ENCODE measurements at places on chromosomes 13 and 19.

DNA sequence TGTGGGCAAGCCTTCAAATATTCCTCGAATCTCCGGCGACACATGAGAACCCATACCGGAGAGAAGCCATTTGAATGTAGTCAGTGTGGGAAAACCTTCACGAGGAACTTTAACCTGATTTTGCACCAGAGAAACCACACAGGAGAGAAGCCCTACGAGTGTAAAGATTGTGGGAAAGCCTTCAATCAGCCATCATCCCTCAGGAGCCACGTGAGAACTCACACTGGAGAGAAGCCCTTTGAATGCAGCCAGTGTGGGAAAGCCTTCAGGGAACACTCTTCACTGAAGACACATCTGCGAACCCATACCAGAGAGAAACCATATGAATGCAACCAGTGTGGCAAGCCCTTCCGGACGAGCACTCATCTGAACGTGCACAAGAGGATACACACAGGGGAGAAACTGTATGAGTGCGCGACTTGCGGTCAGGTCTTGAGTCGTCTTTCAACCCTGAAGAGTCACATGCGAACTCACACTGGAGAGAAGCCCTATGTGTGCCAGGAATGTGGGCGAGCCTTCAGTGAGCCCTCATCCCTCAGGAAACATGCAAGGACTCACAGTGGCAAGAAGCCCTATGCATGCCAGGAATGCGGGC lies 28.8 kb downstream of the ZNF333 start:
- no peak for DNase-seq

DNA sequence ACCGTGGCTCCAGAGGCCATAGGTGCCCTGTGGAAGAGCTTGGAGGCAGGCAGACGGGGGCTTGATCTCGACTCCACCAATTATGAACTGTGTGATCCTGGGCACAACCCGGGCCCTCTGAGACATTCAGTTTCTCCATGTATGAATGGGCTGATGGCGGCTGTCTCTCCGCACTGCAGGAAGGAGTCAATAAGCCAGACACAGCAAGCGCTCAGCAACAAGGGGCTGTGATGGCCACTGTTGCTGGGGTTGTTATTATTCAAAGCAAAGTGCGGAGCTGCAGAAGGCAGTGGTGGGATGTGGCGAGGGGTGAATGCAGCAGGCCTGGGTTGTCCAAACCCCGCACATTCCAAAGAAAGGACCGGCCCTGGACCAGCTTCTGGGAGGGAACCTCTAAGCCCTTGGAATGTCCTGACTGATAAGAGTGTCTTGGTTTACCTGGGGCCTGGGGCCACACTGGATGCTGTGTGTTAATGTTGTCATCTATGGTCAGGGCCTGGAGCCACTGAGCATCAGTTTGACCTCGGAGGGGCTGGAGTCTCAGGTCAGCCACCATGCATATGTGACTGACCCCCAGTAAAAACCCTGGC lies 8.3 kb downstream of the TMEM143 start:
- DNase-seq, result no peak

DNA sequence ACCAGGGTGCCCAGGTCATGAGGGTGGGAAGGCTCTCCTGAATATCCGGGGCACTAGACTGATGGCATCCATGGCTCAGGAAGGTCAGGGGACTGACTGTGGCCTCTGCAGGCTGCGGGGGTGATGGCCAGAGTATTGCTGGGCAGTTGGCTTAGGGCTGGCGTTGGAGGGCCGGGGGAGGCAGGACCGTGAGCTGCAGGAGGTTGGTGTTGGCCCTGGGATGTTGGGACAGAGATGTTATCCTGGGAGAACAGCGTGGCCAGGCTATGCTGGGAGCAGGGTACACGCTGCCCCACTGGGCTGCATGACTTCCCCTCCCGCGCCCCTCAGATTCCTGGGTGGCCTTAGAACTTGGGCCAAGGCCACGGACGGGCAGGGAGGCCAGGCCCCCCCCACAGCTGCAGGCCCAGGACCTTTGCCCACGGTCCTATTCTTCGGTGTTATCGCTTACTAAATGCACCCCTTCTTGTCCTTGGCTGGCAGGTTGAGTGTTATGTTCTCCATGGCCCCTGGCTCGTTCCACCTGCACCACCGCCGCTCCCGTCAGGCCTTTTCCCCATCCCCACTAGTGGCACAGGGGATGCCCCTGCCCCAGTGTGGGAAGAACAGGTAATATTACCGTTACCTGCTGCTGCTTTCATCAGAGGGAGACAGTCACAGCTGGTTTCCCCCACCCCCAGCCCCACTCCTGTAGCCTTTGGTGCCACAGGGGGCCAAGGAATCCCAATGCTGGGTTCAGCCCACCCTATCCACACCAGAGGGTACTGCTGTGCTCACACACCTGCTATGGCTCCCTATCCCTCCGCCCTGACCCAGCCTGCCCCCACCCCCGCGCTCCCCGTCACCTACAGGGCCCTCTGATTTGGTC lies 3.2 kb upstream of the ISYNA1 start:
- no peak for DNase-seq

- no peak for DNase-seq
These were observed 2.3 kb downstream of the ERF start for GRCh38 chr19:42252365-42253244.

GRCh38 chr13:92044351-92044750 lies 645.9 kb downstream of the GPC5 start:
- DNase-seq, result no peak

GRCh38 chr19:508204-509150 lies 1.2 kb downstream of the TPGS1 start:
- DNase-seq, result no peak

DNA sequence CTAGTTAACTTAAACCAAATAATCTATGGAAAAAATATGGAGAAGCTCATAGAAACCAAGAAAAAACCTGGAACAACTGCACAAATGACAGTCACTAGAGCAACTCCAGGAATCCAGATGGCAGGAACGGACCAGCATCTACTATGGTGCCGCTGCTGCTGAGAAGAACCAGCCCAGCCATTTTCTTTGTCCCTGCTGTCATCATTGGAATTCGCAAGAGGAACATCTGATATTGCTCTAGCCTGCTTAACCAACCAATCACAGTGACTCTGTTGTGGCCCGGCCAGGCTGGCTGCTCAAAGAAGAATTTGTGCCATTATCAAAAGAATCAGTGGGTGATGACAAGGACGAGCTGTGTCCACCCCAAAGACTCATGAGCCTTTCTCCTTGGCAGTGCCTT lies 33.1 kb upstream of the CEBPA start:
- no peak for DNase-seq

DNA sequence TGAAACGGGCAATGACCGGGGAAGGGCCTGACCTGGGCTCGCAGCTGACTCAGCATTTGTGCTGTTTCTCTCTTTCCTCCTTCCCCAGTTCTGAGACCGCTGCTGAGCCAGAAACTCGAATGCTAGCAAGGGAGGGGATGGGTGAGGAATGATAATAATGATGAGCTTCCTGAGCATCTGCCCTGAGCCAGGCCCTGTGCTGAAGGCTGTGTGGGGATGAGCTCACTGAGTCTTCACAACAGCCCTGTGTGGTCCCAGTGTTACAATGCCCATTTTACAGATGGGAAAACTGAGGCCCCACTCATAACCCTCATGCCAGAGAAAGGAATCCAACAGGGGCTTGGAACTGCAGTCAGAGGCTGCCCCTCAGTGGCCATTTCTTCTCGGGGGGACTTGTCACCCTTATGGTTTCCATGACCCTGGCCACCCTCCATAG lies 8.1 kb downstream of the SULT2B1 start:
- no peak for DNase-seq

DNA sequence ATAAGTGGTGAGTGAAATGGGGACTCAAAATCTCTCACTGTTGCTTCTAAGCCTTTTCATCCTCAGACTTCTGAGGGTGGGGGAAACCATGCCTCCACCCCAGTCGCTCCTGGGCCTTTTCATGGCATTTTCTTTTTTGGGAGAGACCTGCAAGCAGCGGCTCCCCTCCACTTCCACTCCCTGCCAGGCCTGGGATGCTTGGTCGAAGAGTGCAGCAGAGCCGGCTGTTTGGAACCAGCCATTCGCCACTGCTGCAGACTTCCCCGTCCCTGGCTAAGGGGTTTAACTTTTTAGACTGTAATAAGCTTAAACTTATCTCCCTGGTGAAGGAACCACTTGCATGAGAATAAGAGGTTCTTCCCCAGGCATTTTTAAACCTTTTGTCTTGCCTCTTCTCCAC lies 617.2 kb downstream of the PCDH9 start:
- no peak for DNase-seq

GRCh38 chr19:6286676-6287075 lies 6.9 kb upstream of the MLLT1 start:
- DNase-seq, result no peak

DNA sequence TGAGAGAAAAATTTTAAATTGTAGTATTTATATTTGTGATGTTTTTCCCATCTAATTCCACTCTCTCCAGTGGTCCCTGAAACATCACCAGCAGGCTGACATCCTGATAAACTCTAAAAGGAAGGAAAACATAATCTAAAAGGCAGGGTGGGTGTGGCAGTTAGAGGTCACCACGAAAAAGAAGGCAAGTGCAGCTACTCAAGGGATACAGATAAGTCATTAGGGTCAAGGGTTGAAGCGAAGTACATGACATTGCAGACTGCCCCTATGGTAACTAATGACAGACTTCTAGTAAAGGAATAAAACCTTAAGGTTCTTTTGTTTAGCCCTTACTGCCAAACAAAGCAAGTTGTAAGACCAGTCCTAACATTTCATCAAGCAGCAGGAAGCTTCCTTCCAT lies 6.0 kb upstream of the NEK3 start:
- no peak for DNase-seq

DNA sequence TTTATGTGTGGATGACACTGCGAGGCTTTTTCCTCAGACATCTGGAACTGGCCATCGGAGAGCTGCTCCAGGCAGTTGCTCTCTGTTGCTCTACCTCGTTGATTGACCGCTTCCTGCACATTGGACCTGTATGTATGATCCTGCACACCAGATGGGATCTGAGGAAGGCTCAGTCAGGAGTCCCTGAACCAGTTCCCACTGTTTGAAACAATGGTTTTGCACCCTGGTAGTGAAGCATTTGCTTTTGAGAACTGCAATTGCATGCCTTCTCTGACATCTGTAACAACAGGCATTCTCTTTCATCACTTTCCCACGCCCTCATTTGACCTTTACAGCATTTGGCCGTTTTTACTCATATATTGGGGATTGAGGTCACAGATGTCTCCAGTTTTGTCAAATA lies 61.1 kb upstream of the NPAS1 start:
- no peak for DNase-seq

DNA sequence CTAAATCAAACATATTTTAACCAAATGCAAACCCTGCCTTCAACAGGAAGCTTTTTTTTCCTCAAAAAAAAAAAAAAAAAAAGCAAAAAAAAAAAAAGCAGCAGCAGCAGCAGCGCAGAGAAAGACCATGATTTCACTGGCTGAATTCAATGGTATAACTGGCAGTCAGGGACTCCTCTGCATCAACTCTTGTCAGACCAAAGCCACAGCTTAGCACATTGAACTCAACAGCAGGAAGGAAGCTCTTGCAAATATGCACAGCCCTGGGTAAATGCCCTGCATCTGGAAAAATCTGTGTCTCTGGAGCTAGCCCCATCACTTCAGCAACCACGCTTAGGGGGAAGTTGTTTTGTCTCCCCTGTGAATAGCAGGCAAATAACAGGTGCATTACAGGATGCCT lies 17.6 kb upstream of the DHRS12 start:
- DNase-seq, result no peak

DNA sequence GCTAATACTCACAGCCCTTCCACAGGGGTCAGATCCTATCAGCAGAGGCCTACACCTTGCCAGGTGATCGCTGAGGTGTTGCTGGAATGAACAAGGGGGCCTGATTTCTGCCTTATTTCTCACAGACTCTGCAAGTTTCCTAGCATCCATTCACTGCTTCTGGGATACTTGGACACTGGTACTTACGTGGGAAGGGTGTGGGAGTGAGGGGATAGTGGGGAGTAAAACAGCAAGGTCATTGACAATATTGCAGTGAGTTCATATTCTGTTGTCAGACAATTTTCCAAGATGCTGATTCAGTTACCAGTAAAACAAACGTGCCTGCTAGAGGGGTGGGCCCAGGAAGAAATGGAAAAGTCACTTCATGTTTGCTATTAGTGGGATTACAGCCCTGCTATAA lies 276.5 kb downstream of the SHISA2 start:
- no peak for DNase-seq

GRCh38 chr13:94415500-94416237 lies 63.8 kb downstream of the DCT start:
- DNase-seq, result no peak

GRCh38 chr13:109630271-109630670 lies 156.1 kb downstream of the IRS2 start:
- DNase-seq, result no peak

- DNase-seq, result no peak
These were observed 377.0 kb downstream of the DLEU7 start for GRCh38 chr13:50466456-50466855.

GRCh38 chr13:102580552-102581169 lies 16.1 kb upstream of the TPP2 start:
- DNase-seq, result peak; percentile 23

DNA sequence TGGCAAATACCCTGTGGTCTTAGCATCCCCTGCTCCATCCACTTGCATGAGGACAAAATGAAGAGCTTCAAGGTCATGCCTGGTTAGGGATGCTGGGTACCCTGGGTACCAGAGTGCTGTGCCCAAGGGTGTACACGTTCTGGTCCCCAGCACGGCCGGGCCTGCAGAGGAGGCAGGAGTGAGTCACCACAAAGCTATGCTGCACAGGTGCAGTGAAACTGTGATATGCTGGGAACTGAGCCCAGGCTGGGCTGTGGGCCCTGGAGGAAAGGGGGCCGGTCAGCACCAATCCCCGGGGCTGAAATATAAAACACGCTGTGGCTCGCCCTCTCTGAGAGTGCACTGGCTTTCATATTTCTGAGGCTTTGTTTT lies 95.1 kb downstream of the TSHZ3 start:
- no peak for DNase-seq

- DNase-seq, result no peak
These were observed 325.9 kb downstream of the FOXO1 start for GRCh38 chr13:40340368-40341095.

DNA sequence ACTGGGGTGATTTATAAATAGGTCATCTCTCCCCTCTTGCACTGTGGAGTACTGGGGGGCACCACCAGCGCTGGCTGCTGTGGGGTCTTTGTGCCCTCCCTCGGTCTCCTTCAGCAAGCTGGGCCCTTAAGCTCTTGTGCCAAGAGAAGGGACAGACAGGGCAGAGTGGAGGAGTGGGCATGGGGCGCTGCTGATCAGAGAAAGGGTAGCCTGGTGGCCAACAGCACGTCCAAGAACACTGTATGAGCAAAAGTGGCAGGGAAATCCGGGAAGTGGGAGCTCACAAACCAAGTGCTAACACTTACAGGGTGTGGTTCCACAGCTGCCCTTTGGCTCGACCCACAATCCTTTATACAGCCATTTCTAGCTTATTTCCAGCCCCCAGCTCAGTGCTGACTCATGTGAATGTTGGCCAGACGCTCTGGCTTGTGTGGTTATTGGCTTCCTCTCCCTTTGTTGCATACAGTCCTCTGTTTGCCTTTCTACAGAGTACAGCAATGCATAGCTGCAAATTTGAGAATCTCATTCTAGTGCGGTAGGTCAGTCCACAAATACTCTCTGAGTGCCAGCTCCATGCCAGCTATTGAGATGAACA lies 298.8 kb downstream of the SHISA2 start:
- DNase-seq, result no peak

GRCh38 chr19:2415973-2416319 lies 11.4 kb downstream of the TIMM13 start:
- DNase-seq, result no peak

GRCh38 chr13:56864451-56864850 lies 276.3 kb upstream of the PRR20A start:
- DNase-seq, result no peak
